ENCODE measurements at places on chromosomes 12 and 14.

- DNase-seq, result no peak
These were observed 160.5 kb downstream of the KITLG start for GRCh38 chr12:88419794-88420193.

GRCh38 chr12:17134315-17134714, 528.4 kb upstream of the LMO3 start:
- DNase-seq, result no peak

- no peak for DNase-seq
These were observed 1.6 kb downstream of the TSSK4 start for GRCh38 chr14:24207104-24207551.

GRCh38 chr14:59377491-59377890, 87.7 kb downstream of the GPR135 start:
- no peak for DNase-seq

- peak; percentile 33 for DNase-seq
These were observed 48.5 kb downstream of the BAZ2A start for GRCh38 chr12:56581418-56582145.

DNA sequence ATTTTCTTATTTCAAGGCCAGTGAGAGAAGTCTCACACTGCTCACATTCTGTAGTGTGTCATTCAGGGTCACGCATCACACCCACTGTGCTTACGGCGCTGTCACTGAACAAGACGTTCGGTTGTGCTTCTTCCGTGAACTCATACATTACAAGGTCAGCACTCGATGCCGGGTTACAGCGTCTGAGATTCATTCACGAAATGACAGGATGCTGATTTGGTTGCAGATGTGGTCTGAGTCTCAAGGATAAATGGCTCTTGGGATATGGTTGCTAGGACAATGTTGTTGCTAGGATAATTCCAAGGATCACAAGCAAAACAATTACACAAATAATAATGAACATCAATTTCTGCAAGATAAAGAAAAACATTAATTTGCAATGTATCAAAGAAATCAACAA, 47.4 kb downstream of the STX2 start:
- DNase-seq, result no peak

- DNase-seq, result no peak
These were observed 2.2 kb downstream of the LRRC43 start for GRCh38 chr12:122185079-122185478.

- no peak for DNase-seq
These were observed 40.8 kb upstream of the BMAL2 start for GRCh38 chr12:27291862-27292261.

DNA sequence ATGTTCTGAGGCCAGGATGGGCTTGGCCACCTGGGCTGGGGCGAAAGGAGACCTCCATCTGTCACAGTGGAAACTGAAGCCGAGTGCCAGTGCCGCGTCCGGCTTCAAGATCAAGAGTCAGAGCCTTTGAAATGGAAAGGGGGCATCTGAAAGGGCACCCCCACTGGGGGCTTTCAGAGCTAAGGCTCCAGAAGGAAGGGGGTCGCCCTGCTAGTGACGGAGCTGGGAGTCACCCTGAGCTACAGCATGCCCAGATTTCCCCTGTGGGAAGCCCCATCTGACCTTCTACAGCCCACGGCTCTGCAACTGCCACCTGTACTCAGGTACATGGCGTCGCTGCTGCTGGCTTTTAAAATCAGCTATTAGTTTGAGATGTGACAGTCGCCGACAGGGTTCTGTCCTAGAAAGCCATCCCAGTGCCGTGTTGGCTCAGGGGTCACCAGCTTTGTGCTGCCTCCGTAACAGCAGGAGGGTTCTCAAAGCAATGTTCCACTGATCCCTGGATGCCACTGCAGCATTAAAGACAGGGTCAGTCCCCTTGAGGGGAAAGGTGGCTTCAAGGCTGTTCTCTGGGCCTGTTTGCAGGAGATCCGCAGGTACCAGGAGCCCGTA, 31.5 kb downstream of the CCNK start:
- DNase-seq, result no peak

DNA sequence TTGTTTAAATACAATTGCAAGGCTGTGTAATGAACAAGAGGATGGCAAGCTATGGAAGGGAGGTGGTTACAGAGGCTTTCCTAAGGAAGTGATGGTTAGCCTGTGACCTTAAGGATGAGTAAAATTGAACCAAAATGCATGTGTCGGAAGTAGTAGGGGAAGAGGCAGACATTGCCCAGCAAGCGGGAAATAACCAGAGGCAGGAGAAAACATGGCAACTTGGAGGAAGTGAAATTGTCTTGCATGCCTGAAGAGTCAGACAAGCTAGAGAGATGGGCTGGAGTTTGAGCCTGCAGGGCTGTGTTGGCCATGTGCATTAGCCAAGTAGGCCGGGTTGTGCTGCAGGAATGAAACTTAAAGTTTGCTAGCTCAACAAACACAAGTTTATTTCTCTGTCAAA, 96.2 kb downstream of the BTG1 start:
- DNase-seq, result no peak

- no peak for DNase-seq
These were observed 100.4 kb upstream of the PPFIA2 start for GRCh38 chr12:81859521-81859920.

DNA sequence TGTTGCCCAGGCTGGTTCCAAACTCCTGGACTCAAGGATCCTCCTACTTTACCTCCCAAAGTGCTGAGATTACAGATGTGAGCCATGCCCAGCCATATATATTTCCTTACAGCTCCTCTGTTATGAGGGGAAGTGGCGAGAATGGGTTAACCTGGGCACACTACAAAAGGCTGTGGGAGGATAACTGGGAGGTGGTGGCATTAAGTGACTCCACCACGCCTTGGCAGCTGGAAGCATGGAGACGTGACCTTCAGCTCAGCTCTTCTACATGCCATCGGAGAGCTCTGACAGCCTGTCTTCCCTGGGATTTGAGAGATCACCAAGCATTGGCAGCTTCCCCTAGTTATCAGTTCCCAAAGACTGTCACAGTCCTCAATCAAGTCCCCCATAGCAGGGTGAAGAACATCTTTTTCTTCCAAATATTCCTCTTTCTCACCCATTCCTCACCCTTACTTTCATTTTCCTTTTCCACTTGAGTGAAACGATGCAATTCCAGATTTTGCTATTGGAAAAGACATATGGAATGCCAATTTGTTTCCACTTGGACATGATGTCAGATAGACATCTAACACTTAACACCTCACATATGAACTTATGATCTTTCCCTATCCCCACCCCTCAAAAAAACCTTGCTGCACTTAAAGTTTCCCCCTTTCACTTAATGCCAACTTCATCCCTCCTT, 48.5 kb downstream of the PHLDA1 start:
- no peak for DNase-seq

GRCh38 chr12:40055228-40055579, 50.7 kb downstream of the SLC2A13 start:
- no peak for DNase-seq

DNA sequence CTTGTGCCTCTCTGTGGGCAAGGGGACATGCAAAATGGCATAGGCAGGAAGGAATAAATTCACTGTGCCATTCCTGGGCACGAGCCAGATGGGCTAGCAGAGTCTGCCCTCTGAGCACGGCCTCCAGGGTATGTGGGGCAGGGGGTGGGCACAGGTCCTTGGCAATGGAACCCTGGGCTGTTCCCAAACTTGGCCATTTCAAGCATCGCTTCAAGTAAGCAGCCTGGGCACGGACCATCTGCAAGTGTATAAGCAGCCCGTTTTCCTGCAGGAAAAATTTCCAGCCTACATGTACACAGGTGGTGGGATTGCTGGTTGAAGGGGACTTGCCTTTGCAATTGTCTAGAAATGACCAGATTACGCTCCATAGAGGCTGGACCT, 40.3 kb downstream of the CCDC85C start:
- DNase-seq, result no peak

DNA sequence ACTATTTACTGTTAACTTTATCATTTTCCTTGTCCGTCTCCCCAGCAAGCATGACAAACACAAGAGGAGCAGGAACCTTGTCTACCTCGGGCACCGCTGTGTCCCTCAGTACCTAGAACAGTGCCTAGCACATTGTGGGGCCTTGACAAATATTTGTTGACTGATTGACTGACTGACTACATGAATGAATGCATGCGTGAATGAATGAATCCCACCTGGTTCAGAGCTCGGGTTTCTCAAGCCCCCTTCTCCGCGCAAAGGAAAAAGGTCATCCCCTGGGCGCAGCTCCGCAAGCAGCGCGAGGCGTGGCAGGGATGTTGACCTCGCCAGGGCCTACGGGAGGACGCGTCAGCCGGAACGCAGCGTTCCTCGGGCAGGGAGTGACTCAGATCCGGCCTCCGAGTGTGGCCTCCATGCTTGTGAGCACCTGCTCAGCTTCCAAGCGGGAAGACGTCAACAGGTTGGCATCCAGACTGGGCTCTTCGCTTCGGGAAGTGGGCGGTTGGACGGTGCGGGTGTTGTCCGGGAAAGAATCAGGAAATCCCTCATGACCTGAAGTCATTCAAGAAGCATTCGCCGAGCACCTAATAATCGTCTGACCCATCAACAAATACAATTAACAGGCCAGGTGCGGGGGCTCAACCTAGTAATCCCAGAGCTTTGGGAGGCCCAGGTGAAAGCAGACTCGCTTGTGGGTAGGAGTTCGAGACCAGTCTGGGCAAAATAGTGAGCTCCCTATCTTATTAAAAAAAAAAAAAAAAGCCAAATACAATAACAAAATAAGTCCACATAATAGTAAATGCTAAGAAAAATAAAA, 13.9 kb upstream of the UBC start:
- DNase-seq, result peak; percentile 36

GRCh38 chr14:68926236-68926635, 52.9 kb downstream of the ACTN1 start:
- DNase-seq, result no peak

DNA sequence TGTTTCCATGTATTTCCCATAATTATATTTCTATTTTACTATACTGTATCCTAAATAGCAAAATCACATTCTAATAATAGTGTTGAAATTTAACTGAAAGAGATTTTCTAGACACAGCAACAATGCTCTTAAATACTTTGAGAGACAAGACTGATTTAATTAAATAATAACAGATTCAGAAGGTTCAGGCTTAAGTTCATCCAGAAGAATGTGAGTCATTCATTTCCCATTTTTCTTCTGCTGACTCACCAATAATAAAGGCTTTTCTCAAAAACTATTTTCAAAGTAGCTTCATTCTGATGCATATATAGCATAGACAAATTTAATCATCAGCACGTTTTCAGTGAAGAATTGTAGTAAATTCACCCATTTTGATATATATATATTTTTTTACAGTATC, 481.4 kb downstream of the MDGA2 start:
- no peak for DNase-seq

GRCh38 chr14:43204816-43205215, 1302.3 kb downstream of the FSCB start:
- DNase-seq, result no peak

GRCh38 chr12:52689936-52690335, 9.7 kb upstream of the KRT1 start:
- DNase-seq, result no peak

DNA sequence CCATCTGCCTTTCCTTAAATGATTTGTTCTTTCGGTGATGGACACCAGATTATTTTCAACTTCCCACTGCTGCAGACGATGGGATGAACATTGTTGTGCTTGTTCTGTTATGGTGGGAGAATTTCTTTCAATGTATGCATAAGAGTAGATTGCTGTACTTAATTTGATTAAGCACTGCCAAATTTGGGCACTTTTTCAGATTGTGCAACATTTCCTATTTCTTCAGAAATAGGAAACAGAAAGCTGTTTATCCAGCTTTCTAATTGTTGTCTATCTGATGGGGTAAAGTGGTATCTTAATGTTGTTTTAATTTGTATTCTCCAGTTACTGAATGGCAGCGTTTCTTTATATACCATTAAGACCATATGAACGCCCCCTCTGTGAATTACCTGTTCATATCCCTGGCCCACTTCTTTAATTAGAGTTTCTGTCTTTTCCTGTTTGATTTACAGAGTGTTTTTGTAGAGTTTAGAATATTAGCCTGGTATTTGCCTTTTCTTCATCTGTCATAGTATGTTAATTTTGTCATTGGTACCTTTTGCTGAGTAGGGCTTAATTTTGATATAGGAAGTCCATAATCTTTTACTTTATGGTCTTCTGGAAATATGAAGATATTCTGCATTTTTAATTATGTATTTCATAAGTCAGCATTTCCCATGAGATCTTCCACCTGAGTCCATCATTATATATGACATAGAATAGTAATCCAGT, 59.6 kb downstream of the DIP2B start:
- DNase-seq, result no peak

DNA sequence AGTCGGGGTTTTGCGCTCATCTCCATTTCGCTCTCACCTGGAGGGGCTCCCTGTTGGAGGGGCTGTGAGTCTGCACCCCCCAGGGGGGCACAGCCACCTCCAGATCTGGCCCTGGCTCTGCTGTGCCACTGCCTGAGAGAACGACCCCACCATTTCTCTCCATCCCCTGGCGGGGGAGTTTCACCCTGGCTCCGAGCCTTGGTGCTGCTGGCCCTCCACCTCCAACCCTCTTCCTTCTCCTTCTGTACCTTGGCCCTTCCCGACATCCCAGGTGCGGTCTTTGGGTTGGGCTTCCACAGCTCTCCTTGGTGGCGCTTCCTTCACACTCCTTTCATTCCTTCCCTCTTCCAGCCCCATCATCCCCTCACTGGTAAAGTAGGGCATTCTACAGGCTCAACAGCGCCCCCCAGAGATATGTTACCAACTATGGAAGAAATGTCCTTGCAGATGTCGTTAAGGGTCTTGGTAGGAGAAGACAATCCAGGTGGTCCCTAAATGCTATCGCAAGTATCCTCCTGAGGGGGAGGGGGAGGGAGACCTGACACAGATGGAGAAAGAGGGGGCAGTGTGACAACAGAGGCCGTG, 16.3 kb downstream of the SERPINA1 start:
- no peak for DNase-seq

DNA sequence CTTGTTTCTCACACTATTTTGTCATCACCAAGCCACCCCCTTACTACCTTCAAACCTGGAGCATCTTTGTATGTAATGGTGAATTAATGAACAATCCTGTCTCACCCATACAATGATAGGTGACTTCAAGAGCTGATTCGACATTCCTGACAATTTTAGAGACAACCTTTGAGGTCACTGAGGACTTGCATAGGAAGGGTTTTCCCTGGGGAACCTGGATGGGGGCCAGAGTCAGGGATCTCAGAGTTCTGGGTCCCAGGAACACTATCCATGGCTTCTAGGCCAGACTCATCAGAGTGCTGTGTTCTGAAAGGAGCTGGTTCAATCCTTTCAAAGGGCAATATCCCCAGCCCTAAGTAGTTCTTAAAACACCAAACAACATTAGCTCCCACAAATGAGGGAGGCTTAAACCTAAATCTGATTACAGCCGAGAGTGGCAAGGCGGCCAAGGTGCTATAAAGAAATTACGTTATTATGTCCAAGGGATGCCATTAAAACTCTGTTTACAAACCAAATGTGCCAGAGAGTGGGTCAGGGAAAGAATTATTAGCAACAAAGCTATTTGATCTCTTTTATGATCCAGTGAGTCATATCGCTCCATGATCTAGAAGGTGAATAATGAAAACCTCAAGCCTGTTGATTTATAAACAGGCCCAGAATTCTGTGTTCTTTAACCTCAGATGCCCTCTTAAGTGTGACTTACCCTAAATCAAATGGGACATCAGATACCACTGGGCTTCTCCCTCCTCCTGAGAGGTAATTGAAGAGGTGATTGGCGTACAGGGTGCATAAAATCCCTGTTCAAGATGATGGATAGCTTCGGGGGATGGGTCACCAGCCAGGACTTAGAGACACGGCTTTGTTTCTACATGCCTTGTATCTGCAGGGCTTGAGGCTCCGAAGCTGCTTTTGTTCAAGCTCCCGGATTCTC, 230.2 kb upstream of the TBX3 start:
- DNase-seq, result no peak
